ENCODE measurements at places on chromosomes 7 and 10.
A peak's percentile ranks its signal among the peaks of the same experiment; 100 is the strongest.

DNA sequence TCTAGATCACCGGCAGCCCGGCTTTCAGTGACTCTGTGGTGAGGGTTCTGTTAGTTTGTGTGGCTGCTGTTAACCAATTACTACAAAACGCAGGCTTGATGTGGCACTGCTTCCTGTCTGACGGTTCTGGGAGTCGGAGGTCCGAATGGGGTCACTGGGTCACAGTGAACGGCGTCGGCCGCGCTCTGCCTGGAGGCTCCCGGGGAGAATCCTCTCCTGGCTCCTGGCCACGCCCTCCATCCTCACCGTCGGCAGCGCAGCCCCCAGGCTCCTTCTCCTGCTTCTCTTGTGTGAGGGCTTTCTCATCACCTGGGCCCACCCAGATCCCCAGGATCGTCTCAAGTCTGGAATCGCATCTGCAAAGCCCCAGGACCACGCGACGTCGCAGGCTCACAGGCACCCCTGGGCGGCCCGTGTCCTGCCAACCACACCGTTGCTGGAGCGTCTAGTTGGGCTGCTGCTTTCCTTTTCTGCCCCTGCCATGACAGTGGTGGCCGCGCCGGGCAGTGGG lies 31.8 kb upstream of the NKX6-2 start:
- no peak for DNase-seq

DNA sequence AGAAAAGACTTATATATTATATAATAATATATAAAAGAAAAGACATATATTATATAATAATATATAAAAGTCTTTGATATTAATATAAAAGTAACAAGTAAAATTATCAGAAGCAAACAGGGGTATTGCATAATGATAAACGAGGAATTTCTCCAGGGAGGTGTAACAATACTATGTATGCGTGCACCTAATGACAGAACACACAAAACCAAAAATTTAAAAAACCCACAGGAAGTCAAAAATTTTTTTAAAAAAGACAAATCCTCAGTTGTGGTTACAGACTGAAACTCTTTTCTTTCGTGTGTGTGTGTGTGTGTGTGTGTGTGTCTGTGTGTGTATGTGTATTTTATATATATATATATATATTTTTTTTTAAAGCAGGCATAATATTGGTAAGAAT lies 279.2 kb upstream of the DPP6 start:
- no peak for DNase-seq

- DNase-seq = no peak
Measured at GRCh38 chr10:44300666-44301649, 83.9 kb downstream of the CXCL12 start.

- no peak for DNase-seq
Measured at GRCh38 chr10:13925971-13926780, 339.4 kb downstream of the PRPF18 start.

GRCh38 chr7:37198906-37199485 lies 249.7 kb downstream of the ELMO1 start:
- peak; percentile 59 for DNase-seq

DNA sequence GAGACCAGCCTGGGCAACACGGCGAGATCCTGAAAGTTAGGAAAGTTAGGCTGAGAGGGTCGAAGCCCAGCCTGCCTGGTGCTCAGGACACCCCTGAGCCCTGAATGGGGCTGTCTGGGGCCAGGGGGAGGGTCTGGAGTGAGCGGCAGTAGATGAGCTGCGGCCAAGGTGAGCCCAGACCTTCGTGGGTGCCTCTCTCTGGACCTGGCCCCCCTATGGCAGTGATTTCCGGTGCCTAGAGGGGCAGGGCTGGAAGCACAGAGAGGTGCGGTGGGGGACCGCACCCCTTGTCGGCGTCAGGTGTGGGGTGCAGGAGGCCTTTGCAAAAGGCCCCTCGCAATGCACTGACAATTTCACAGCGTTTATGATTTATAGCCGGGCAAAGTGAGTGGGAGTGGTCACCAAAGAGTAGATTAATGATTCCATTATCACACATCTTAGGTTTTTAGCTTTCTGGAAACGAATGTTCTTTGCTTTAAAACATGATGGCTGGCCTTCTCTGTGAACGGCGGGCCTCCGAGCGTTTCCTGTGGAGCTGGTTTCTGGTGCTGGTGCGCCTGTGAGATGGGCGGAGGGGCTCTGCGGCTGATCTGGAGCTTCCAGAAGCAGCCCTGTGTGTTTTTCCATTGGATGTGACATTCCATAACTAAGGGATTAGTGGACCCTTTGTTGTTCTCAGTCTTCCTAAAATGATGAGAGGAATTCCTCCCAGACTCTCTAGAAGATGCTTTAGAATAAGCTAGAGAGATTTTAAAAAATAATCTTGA lies 171.0 kb upstream of the ZNF32 start:
- DNase-seq = no peak

GRCh38 chr10:48945441-48946130 lies 5.9 kb upstream of the LRRC18 start:
- DNase-seq = peak; percentile 12

- DNase-seq = no peak
Measured at GRCh38 chr7:4549681-4550080, 132.4 kb upstream of the FOXK1 start.

DNA sequence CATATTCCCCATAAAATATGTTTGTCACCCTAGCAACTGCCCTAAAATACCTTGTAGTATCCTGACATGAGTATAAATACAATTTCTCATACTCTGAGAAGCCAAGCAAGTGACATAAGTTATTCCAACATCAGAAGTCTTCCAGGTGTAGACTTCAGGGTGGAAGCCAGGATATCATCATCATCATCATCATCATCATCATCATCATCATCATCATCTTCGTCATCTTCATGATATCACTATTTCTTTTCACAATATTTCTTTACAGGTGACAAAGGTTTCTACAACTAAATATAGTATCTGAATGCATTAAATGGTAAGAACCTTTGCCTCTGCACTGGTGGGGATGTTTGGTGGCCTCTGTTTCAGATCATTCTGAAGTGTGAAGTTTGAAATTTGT lies 10.0 kb upstream of the GPR141 start:
- no peak for DNase-seq

- no peak for DNase-seq
Measured at GRCh38 chr7:112346381-112347060, 103.7 kb upstream of the IFRD1 start.

DNA sequence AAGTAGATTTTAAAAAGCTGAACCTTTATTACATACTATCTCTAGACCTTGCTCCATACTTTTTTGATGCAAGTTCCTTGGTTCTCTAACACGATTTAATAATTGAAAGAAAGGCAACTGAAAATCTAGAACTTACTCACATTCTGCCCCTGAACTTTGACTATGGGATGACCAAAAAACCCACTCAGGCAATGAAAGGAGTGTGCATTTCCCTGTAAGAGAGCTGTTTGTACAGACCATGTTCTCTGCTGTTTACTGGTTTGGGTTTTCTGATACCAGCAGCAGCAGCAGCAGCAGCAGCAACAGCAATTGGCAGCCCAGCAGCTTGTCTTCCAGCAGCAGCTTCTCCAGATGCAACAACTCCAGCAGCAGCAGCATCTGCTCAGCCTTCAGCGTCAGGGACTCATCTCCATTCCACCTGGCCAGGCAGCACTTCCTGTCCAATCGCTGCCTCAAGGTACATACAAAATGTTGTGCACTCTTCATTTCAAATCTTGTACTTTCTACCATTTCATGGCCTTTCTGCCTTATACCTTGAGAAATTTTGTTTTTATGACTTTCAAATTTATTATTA lies 216.7 kb downstream of the FOXP2 start:
- peak; percentile 36 for DNase-seq

- no peak for DNase-seq
Measured at GRCh38 chr7:50655490-50655889, 90.3 kb upstream of the DDC start.

- no peak for DNase-seq
Measured at GRCh38 chr10:121611393-121612159, 13.3 kb upstream of the FGFR2 start.

DNA sequence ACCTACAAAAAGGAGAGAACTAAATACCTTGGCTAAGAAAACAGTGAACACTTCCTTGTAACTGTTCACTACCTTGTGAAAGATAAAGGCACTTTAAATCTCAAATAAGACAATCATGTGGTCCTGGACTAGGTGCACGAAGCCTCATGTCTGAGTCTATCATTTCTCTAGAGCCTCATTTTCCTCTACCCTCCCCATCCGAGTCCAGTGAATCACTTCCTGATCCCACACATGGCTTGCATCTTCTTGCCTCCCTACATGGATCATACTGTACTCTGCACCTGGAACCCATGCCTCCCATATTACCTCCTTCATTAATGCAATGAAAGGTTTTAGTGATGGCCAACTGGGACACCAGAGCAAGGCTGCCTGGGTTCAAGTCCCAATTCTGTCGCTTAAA lies 34.5 kb downstream of the SNX10 start:
- DNase-seq = no peak

DNA sequence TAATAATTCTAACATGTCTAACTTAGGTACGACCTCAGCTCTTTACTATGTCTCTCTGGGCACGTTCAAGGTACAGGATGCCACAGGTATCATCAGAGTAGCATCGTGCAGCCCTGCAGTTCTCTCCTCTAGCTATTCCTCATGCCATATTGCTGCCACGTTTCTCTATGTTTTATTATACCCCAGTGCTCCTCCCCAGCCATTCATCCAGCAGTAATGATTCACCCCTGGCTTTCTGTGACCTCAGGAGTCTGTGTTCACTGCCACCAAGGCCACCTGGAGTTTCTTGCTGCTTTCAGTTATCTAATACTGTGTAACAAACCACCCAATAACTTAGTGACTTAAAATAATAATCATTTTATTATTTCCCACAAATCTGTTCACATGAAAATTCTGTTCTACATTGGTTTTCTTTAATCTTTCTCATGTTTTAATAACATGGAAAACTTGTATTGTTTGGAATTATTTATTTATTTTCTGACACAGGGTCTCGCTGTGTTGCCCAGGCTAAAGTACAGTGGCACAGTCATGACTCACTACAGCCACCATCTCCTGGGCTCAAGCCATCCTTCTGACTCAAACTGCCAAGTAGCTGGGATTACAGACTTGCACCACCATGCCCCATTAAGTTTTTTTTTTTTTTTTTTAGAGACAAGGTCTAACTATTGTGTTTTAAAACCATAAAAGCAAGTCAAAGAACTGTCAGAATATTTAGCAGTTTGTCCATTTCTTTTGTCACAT lies 21.8 kb downstream of the REEP3 start:
- no peak for DNase-seq

- DNase-seq = no peak
Measured at GRCh38 chr7:106704000-106704840, 43.3 kb upstream of the CCDC71L start.

GRCh38 chr7:100914208-100914878 lies 18.7 kb upstream of the ACHE start:
- DNase-seq = no peak

DNA sequence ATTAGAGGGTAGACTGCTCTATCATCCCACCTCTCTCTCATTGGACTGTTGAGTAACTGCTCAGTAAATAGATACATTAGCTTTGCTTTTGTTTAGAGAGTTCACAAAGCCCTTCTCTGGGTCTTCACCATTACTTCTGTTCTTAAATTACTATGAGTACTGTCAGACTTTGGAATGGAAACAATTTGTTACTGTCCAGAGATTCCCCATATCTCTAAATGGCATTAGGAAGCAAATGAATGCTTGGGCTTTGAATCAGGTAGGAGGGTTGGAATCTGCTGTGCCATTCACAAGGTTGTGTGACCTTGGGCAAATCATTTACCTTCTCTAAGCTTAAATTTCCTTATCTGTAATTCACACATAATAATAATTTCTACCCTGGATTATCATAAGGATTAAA lies 541.0 kb upstream of the FZD8 start:
- no peak for DNase-seq

DNA sequence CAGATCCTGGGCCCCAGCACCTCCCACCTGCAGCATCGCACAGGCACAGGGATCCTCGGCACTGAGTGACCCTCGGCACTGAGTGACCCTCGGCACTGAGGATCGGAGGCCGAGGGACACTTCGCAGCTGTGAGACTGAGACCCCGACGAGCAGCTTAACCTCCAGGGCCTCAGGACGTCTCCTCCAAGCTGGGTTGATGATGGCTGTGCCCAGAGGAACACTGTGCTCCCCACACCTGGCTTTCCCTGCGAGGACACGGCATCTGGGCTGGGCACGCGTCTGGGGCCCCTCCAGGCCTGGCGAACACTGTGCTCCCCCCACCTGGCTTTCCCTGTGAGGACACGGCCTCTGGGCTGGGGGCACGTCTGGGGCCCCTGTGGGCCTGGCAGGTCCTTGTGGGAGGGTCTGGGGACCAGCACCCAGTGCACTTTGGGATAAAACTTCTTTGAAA lies 158.3 kb upstream of the PPP2R2D start:
- DNase-seq = no peak

GRCh38 chr7:33733870-33734650 lies 171.3 kb upstream of the BMPER start:
- DNase-seq = peak; percentile 81

- DNase-seq = no peak
Measured at GRCh38 chr10:73888514-73888913, 14.2 kb upstream of the CAMK2G start.

GRCh38 chr10:121152033-121152432 lies 300.9 kb downstream of the WDR11 start:
- no peak for DNase-seq

DNA sequence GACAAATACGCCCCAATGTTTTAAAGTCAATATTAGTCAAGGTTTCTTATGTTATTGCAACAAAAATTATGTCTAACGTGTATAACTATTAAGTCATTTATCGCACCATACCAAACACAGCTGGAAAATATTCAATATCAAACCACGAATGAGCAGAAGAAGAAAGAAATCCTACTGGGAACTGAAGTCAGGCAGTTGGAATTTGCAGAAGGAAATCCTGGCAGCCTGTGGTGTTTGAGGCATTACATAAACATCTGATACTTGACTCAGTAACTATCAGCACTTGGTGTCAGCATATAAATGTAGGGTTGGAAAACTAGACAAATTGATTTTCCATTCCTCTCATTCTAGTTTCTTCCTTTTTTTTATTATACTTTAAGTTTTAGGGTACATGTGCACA lies 83.4 kb upstream of the NUPR2 start:
- no peak for DNase-seq

- no peak for DNase-seq
Measured at GRCh38 chr7:4144811-4145510, 537.1 kb upstream of the FOXK1 start.

DNA sequence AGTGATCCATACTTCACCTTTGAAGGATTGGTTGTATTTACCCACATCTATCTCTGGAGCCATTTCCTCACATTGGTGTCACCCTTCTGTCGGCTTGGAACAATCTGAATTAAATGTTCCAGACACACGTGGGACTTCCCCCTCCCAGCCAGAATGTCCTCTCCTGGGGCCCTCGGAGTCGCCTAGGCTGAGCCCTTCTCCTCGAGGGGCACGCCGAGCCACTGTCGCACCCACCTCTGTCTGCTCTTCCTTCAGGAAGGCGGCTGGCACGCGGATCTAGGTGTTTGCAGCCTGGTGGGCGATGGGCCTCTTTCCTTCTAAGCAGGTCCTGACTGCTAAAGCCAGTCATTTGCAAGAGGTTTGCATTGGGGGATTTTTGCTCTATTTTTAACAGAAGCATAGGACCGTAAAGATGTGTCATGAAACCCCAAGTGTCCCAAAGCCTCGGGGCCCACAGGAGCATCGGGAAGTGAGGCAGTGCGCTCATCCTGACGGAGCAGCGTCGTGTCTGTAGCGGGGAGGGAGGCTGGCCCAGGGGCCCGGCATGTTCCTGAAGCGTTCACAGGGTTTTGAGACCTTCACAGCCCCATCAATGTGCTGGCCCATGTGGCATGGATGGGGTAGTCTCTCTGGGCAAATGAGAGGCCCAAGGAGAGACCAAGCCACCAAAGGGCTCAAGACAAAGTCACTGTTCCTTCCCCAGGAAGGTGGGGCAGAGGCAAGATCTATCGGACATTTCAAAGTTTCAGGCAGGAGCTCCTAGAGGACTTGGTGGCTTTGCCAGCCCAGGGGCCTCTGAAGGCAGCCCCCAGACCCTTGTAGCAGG lies 86.7 kb downstream of the RGS10 start:
- no peak for DNase-seq
